ENCODE measurements at places on chromosomes 5 and 9.

DNA sequence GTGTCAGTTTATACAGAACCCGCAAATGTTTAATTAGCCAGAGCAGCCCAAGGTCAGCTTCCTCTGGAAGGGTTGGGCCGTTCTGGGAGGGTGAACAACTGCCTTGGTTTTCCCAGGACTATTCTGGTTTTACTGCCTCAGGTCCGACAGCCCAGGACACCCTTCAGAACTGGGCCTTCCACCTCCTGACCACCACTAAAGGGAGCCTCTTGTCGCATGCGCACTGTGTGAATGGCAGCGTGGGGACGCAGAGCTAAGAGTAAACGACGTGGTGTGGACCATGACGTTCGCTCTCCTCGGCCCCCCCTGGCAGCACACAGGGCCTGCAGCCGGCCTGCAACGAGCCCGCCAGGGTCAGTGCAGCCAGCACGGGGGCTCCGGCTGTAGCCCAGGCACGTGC, 214.9 kb downstream of the FANCC start:
- no peak for DNase-seq

DNA sequence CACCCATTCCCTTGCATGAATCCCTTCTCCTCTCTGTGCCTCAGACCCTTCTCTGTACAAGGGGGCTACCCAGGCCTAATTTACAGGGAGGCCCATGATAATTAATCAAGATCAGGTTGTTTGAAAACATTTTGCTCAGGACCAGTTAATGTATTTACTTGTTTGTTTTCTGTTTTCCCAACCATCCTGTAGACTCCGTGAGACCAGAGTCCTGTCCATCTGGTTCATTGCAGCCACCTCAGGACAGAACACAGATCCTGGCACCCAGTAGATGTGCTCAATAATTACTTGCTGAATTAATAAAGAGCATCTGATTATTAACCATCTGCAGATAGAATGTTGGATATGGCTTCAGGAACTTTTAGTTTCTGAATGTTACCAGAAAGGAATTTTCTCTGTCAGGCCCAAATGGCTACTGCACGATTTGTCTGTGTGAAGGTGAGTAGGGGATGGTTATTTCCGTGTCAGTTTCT, 27.3 kb downstream of the FOXI1 start:
- no peak for DNase-seq

GRCh38 chr5:132073231-132074013, at the start of gene CSF2:
TSS of gene CSF2 (plus strand) at chr5:132073789. CDS start at chr5:132073824, 35 bp downstream.
- no peak for DNase-seq

DNA sequence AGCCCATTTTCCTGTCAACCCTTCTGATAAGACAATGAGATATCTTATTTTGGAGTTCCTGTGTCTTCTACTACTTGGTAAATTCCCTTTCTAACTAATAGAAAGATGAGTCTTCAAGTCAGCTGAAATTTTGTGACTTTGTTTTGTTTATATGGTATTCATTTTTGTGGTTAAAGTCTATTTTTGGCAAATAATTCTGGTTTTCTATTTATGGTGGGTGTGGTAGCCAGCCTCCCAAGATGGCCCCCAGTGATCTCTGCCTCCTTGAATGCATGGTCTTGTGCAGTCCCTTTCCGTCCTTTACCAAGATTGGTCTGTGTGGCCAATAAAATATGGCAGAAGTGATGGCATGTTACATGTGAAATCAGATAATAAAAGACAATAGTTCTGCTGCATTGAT, 91.5 kb downstream of the NR3C1 start:
- DNase-seq, result no peak

GRCh38 chr5:104084896-104085295, 522.3 kb upstream of the NUDT12 start:
- no peak for DNase-seq

- no peak for DNase-seq
Measured at GRCh38 chr5:65876496-65876895, 49.9 kb upstream of the ERBIN start.

DNA sequence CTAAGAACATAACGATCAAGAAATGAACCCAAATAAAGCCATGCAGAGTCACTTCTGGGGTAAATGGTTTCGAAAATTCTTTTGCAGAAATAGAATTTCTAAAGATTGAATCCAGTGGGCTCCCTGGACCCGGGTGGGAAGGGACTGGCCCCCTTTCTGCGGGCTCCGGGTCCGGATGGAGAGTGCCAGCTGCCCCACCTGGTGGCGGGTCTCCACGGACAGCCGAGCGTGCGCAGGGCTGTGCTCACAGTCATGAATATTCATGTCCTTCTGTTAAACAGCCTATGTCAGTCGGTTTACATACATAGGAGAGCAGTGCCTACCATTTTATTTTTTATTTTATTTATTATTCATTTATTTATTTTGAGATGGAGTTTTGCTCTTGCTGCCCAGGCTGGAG, 4.7 kb upstream of the PPP1R26 start:
- DNase-seq, result no peak

DNA sequence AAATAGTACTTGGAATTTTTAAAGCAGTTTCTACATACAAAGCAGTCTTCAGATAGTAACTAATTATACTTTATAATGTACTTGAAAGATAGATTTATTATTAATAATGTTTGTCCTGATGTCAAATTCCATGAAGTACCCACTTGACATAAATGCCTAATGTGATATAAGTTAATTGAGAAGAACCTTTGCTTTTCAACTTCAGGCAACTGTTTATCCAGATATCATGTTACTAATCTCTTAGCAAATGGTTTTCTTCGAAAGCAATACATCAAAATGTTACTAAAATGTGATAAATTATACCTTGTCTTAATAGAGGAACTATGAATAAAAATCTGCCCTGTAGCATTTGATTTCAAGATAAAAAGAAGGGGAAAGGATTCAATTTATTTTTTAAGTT, 146.8 kb upstream of the FBXL17 start:
- DNase-seq, result no peak

DNA sequence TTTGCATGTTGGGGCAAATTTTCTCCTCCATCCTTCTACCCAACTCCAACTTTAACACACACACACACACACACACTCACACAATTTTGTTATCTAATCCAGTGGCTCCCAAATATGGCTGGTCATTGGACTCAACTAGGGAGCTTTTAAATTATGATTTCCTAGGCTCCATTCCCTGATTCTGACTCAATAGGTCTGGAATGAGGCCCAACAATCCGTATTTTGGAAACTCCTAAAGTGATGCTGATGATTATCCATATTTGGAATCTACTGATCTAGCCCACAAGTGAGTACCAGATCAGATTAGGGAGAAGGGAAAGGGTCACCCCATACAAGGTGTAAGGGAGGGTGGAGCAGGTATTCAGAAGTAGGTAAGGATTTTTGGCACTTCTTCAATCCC, 309.7 kb downstream of the TLE1 start:
- no peak for DNase-seq

DNA sequence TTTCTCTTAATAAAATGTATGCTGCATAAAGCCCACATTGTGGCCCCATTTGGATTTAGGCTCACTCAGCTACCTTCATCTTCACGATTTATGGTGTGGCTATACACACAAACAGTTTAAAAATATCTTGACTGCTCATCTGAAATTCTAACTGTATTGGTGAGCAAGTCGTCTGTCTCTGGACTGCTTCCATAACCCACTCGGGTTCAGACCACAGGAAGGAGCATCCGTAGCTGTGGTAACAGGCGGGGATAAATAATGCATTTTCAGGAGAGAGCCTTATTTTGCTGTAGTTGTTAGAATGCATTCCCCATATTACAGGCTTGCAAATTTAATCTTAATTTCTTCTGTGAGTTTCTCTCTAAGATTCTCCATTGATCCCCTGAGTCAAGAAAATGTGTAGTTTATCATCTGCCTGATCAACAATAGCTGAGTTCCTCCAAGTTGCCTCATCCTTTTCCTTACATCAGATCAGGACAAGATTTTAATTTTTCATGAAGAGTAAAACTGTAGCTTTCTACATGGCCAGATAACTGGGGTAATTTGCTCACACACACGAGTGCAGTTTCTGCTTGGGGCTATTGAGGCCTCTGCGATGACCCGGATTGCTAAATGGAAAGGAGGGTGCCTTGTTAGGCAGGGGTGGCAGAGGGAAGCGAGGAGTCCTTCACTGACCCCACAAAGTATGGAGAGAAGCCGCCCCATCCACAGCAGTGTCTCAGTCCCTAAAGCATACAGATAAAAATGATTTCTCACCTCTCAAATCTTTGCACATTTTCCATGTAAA, 133.9 kb downstream of the FSTL4 start:
- no peak for DNase-seq
